Peyer's patch (tissue), 4 donors: ENCODE measurements at places on chromosomes 7 and 10. TPM values are rescaled to one million over a fixed set of nuclear protein-coding genes. Genes with fewer than 3 reads are reported as not detected.
A peak's percentile ranks its signal among the peaks of the same experiment; 100 is the strongest.

DNA sequence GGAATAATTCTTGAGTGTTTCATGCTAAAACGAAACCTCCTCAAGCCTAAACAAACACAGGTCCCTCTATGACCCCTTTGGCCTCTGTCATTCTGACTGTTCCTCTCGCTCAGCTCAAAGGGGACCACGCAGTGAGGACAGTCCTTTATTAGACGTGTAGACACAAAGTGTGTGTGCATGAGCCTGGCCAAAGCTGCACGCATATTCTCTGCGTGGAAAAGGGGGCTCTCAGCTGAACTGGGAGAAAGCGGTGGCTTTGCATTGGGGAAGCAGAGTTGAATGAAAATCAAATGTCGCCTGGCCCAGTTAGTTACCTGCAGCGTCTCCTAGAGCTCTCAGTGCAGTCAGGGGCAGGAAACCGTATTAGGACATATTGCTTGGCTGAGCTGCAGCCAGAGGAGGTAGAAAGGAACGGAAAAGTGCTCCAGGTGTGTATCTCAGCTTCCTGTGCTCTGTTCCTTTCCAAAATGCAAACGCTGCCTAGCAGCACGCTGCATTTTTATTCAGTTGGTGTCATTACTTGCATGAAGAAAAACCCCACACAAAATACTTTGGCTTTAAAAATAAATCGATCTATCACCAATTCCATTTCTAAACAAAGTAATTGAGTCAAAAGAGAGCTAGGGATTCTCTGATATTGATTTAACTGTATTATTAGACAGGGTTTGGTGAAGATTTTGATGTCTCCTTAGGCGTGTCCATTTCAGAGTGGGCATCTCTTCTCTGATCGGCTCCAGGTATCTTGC lies 4.9 kb downstream of the GATA3 start:
- no peak for DNase-seq

- no peak for DNase-seq
These were observed 185.2 kb upstream of the DGKB start for GRCh38 chr7:15087771-15088170.

GRCh38 chr10:14601872-14602725 lies 172.6 kb downstream of the FAM107B start:
- DNase-seq, result peak; percentile 51

NAT16 gene
- total RNA-seq, result 1.0 TPM

- no peak for DNase-seq
These were observed 9.9 kb downstream of the FAM204A start for GRCh38 chr10:118332236-118332635.

HOGA1 gene
- not detected for total RNA-seq

GRCh38 chr10:132132421-132132841 lies 54.3 kb upstream of the DPYSL4 start:
- no peak for DNase-seq

DNA sequence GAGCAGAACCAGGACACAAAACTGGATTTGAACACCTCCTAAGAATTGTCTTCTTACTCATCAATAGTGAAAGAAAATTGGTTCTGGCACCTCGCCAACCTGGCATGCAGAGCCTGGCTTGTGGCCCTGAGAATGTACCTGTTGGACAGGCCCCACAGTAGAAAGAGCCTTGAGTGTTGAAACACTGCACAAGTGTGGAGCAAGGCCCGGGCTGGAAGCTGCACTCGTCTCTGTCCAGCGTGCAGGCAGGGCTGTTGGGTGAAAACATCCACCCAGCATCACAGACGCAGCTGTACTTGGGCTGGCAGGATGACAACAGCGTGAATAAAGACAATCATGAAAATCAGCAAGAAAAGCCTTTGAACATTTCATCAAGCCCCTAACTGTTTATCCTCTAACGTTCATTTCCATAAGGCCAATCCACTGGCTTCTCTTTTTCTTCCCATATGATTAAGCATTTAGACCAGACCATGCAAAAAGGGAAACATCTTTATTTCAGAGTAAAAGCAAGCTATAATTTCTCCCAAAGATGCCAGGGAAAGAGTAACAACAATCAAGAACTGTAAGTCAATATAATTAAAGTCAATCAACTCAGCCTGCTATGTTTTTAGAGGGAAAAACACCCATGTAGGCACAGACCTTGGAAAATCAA lies 15.6 kb downstream of the CUBN start:
- DNase-seq, result no peak

PCGF5 gene
- total RNA-seq, result 46.3 TPM
